Panc1 (cell line): ENCODE measurements at places on chromosomes 11 and 22. TPM values are rescaled to one million over a fixed set of nuclear protein-coding genes. Genes with fewer than 3 reads are reported as not detected.

RAB30 gene
- total RNA-seq, result 19.0 TPM

PNPLA3 gene
- total RNA-seq, result 4.9 TPM

KRTAP5-2 gene
- total RNA-seq, result not detected

GRCh38 chr11:132686886-132687285 lies 845.4 kb downstream of the OPCML start:
- DNase-seq, result no peak

GRCh38 chr11:20617346-20618005 lies 18.1 kb downstream of the SLC6A5 start:
- no peak for DNase-seq
